ENCODE measurements at places on chromosomes 5 and 9. TPM values are rescaled to one million over a fixed set of nuclear protein-coding genes. Genes with fewer than 3 reads are reported as not detected.
A peak's percentile ranks its signal among the peaks of the same experiment; 100 is the strongest.

GRCh38 chr5:92678640-92679039 lies 902.4 kb downstream of the NR2F1-AS1 start:
- peak; percentile 4 for DNase-seq

GRCh38 chr9:123356851-123357742 lies 1.1 kb downstream of the CRB2 start:
- DNase-seq, result no peak

DNA sequence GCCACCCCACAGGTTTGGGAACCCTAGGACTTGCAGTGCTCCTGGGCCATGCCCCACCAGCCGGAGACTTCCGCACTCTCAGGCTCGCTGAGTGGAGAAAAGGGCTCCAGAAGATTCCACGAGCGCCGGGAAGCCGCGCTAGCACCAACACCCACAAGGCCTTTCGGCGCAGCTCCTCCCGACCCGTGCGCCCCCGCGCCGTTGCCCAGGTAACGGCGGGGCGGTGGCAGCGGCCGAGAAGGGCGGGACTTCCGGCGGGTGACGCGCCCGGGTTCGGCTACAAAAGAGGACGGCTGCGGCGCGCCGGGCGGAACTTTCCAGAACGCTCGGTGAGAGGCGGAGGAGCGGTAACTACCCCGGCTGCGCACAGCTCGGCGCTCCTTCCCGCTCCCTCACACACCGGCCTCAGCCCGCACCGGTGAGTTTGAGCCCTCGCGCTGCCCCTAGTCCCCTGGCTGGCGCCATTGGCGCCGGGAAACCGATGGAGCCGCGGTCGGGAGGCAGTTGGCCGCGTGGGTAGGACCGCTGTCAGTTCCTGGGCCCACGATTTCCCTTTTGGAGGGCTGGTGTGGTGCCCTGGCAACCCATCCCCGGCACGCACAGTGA lies at the start of gene DNAJA1:
TSS of gene DNAJA1 (plus strand) at position 308 of the 606 bp plus-strand sequence. CDS start 1,212 bp downstream, outside the sequence.
- DNase-seq, result peak; percentile 95

Gene ZNF618
- total RNA-seq, result 15.1 TPM

Gene TRIO
- 366 TPM for total RNA-seq

Gene TXNDC8
- total RNA-seq, result not detected

All from fibroblast of villous mesenchyme (primary cell).